Sciatic nerve (tissue), 2 donors: ENCODE measurements at places on chromosomes 2 and 18. TPM values are rescaled to one million over a fixed set of nuclear protein-coding genes. Genes with fewer than 3 reads are reported as not detected.

GRCh38 chr18:48913201-48913600 is 37.6 kb downstream of the SMAD7 start:
- DNase-seq, result no peak

CXCR1 gene
- total RNA-seq, result 4.9 TPM

LHCGR gene
- 12.4 TPM for total RNA-seq

ECEL1 gene
- 0.18 TPM for total RNA-seq

- DNase-seq, result no peak
These were observed 22.6 kb upstream of the TMEM214 start for GRCh38 chr2:27010139-27010538.

GRCh38 chr2:191912764-191913163 is 65.9 kb upstream of the CAVIN2 start:
- no peak for DNase-seq

DNA sequence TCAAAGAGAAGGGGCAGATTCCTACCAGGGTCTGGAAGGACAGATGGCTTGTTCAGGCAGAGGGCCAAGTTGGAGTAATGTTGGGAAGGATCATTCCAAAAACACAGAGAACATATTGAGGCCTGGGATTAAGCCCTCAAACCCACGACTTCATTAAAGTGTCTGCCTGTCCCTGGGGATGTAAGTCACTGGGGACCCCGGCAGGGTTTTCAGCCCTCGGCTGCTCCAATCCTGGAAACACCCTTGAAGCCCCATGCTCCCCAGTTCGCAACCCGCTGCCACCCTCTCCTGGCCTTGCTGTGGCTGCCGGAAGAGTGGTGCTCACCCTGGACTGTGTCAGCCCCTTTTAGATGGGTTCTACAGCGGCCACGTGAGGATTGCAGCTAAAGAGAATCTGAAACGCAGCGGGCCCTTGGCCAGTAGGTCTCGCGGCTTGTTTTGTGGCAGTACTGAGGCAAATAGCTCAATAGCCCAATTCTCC is 79.9 kb downstream of the EPAS1 start:
- no peak for DNase-seq

EVX2 gene
- total RNA-seq, result not detected

SERPINB2 gene
- 2.6 TPM for total RNA-seq

DNA sequence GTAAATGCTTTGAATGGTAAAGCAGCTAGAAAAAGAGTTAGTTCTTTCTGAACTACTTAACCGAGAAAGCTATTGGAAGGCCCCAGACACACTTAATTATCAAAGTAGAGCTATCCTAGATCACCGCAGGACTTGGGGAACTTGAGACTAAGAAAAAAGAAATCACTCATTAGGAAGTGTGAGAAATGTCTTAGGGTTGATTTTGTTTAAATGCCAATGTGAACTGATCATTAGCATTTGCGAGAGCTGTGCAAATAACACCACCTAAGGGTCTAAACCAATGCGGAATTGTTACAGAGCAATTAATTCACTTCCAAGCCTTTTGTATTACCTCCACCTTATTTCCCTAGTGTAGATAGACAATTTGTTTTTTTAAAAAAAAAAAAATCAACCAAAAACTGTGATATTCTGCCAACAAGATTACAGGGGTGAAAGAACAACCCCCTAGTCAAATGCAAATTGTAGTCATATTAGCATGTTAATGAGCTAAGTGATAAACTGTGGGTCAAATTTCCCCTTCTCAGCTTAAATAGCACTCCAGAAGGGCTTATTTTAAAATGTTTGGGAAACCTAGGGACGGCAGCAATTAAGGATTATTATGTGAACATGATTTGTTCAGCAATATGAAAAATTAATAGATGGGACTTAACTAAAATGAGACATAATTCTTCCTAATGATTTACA is 246.2 kb upstream of the STON1 start:
- DNase-seq, result no peak

GRCh38 chr2:120470041-120470965 is 124.4 kb downstream of the INHBB start:
- peak; percentile 74 for DNase-seq

DNA sequence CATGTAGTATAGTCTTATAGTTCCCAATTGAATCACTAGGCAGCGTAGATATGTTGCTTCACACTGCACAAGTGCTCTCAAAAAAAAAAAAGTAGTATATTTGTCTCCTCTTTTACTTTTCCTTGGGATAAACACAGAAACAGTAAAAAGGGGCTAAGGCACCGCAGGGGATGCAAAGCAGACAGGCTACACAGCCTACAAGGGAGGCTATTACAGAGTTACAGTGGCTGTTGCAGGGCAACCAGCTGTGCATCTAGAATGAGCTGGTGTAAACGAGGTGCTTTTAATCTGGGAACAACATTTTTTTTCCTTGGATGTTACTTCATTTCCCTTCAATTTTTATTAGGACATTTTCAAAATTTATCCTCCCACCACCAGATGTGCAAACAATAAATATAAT is 1934.7 kb upstream of the CELF4 start:
- DNase-seq, result no peak

DNA sequence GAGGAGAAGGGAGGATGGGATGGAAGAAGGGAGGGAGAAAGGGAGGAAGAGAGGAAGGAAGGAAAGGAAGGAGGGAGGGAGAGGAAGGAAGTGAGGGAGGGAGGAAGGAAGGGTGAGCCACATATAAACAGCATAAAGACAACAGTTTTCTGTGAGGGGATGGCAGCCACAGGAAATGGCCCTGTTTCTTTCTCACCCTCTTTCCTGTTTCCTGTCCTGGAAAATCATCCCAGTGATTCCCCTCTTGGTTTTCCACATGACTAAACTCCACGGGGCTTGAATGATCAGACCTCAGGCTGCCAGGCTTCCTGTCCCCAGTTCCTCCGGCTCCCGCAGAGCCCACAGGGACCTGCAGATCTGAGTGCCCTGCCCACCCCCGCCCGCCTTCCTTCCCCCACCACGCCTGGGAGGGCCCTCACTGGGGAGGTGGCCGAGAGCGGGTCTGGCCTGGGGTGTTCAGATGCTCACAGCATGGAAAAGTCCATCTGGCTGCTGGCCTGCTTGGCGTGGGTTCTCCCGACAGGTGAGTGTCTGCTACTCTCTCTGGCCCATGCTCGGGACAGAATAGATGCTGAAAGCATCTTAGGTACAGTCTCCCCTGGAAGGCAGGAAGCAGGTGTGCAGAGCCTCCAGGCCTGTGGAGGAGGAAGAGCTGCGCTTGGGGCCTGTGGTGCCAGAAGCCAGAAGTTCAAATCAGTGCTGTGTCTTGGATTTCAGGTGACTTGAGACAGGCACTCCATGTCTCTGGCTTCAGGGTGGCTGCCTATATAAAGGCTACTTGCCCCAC is at the start of gene SIGLEC15:
Gene SIGLEC15, plus strand, starts transcription at position 418 of the 787 bp plus-strand sequence. Its CDS starts 54 bp downstream, at position 472.
- no peak for DNase-seq

- DNase-seq, result no peak
These were observed 23.4 kb upstream of the LRRC30 start for GRCh38 chr18:7207366-7207915.

SLC5A7 gene
- total RNA-seq, result not detected

GRCh38 chr2:225041851-225042799 is at the start of gene DOCK10:
Gene DOCK10, minus strand, starts transcription at chr2:225042468. Its CDS starts 94 bp downstream, at chr2:225042374.
- no peak for DNase-seq

DNA sequence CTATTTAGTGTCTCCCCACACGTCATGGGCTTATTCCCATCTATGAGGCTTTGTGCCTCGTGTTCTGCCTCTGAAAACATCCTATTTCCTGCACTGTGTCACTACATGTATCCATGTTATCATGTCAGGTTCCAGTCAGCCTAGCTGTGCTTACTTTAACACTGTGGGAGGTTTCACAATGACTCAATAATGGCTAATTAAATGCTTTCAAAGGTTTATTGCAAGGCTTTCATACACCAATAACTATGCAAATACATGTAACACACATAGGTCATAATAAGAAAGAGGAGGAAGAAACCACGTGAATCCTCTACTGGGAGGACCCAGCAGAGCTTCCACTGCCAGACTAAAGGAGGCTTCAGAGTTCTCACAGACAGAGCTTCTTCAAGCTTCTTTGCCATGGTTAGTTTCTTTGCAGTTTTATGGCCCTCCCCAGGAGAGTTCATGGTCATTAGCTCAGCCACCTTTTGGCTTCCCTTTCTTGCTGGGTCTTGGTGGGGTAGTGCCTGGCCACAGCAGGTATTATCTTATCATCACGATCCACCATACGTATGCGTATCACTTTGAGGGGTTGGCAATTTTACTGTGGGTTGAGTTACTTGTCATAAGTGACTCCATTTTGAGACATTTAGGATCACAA is 5.1 kb upstream of the COLEC12 start:
- DNase-seq, result no peak

- no peak for DNase-seq
These were observed 3.8 kb downstream of the DDX1 start for GRCh38 chr2:15595342-15595905.

- no peak for DNase-seq
These were observed 66.0 kb downstream of the TTC32 start for GRCh38 chr2:19835781-19836281.

DSC2 gene
- 7.4 TPM for total RNA-seq

PROKR1 gene
- 0.18 TPM for total RNA-seq

TUBB8B gene
- not detected for total RNA-seq

MAP2 gene
- total RNA-seq, result 41.9 TPM

- no peak for DNase-seq
These were observed 77.1 kb upstream of the UGP2 start for GRCh38 chr2:63764630-63765029.

DNA sequence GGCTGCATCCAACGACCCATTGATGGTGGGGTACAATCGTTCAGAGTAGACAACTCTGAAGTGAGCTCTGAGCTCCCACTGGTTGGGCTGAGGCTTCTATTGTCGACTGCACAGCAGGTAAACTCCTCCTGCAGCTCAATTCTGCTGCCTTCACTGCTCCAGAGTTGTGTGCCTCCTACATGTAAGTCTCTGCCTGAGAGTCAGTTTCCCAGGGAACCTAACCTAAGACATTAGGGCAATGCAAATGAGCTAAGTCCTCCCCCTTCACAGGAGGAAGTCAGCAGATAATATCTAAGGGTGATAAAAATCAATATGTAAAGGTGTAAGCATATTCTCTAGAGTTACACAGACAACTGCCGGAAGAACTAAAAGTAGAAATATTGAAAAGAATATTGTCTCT is 22.5 kb upstream of the ACYP2 start:
- no peak for DNase-seq

DNA sequence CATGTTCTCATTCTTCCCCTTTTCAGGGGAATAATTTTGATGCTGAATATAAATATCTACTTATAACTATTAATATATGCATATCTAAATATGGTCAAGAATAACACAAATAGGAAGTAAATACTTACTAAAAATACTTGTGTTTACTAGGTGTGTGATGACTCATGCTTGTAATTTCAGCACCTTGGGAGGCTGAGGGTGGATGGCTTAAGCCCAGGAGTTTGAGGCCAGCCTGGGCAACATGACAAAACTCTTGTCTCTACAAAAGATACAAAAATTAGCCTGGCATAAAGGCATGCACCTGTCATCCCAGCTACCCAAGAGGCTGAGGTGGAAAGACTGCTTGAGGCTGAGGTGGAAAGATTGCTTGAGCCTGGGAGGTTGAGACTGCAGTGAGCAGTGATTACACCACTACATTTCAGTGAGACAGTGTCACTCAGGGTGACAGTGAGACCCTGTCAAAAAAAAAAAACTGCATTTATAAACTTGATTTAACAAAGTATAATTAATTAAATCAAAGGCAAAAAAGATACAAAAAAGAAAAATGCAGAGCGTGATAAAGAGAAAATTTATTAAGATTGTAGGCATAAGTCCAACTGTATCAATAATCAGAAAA is 703.1 kb upstream of the VRK2 start:
- no peak for DNase-seq

DNA sequence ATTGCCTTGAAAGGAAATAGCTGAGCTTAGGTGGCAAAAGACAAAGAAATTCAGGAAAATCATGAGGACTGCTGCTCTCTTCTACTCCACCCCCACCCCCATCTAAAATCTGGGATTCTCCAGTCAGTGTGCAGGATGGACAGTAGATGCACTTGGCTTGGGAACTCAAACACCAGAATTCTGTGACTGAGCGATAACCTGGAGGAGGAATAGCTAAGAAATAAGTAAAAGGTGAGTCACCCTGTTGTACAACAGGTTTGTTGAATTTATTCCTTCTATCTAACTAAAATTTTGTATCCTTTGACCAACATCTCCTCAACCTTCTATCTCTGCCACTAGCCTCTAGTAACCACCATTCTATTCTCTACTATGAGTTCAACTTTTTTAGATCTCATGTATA is 1029.9 kb upstream of the ACVR2A start:
- no peak for DNase-seq
